ENCODE measurements at places on chromosomes 11 and 22.

DNA sequence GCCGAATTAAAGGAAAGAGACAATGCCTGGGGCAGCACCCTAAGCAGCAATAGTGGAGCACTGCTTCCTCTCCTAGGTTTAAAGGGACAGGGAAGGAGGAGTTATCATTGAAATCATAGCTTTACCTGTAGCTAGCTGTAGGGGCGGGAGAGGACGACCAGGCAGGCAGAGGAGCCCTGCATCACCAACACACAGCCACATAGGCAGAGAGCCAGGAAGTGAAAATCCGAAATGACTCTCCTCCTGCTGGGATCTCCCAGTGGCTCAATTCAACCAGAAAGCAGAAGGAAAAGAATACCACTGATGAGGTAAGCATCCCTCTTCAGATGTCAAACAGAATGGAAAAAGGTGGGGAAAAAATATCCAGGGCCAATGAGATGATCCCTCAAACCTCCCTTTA lies 20.4 kb downstream of the MRGPRX4 start:
- DNase-seq, result peak; percentile 16
- peaks cover 23% of the 10 kb centered on the region for H3K27me3 ChIP-seq
- H3K4me1 ChIP-seq, result peaks cover 6% of the 10 kb centered on the region
- no peak overlapping the region for H3K27ac ChIP-seq
- no peaks in the 10 kb centered on the region for H3K36me3 ChIP-seq

DNA sequence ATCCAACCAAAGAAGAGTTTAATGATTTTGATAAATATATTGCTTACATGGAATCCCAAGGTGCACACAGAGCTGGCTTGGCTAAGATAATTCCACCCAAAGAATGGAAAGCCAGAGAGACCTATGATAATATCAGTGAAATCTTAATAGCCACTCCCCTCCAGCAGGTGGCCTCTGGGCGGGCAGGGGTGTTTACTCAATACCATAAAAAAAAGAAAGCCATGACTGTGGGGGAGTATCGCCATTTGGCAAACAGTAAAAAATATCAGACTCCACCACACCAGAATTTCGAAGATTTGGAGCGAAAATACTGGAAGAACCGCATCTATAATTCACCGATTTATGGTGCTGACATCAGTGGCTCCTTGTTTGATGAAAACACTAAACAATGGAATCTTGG lies 23.9 kb downstream of the KDM4D start:
- no peaks in the 10 kb centered on the region for H3K4me1 ChIP-seq
- no peak overlapping the region for H3K4me3 ChIP-seq
- H3K27ac ChIP-seq, result no peak overlapping the region
- DNase-seq, result no peak
- no peaks in the 10 kb centered on the region for H3K27me3 ChIP-seq

GRCh38 chr11:107043242-107044006 lies 25.1 kb upstream of the GUCY1A2 start:
- peak overlapping the region; percentile 7 for H3K4me3 ChIP-seq
- DNase-seq, result no peak
- H3K4me1 ChIP-seq, result peaks cover 7% of the 10 kb centered on the region

GRCh38 chr22:25120761-25121212 lies 78.9 kb upstream of the CRYBB3 start:
- H3K4me1 ChIP-seq, result peaks cover 4% of the 10 kb centered on the region
- H3K27me3 ChIP-seq, result peaks cover 33% of the 10 kb centered on the region
- H3K4me3 ChIP-seq, result no peak overlapping the region

DNA sequence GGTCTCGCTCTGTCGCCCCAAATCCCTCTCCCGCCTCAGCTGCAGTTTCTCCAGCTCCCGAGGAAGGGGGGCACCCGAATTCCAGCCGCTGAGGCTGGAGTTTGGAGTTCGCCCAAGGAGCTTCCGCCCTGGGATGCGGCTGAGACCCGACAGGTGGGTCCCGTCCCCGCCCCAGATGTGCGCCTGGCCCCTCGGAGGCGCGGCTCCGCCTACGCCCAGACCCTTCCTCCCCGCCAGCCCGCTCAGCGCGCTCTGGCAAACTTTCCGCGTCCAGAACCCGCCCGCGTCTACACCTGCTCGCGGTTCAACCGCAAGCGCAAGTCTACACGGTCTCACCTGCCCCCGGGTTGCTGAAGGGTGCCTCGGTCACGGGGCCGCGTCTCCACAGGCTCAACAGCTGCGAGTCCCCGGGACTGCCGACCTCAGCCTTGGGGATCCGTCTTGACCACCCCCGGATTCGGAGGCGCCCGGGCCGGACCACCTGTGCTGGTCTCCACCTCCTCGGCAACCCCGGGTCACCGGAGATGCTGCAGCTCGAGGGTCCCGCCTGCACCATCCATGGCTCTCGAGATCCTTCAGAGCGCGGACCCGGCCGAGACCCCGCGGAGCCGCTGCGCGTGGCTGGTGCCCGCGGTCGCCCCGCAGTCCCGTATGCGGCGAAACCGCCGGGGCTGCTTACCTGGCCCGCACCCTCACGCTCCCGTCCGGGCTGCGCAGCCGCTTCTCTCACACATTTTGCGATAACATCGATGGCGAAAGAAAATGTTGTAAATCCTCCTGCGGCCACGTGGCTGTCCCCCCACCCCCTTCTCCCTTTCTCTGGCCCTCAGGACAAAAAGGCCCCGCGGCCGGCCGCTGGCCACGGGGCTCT lies 63.6 kb downstream of the NFAM1 start:
- H3K4me1 ChIP-seq, result peaks cover 18% of the 10 kb centered on the region
- H3K36me3 ChIP-seq, result no peaks in the 10 kb centered on the region
- no peak for DNase-seq
- H3K4me3 ChIP-seq, result peak overlapping the region; percentile 80

GRCh38 chr11:120859552-120860295 lies 164.2 kb upstream of the TBCEL start:
- H3K36me3 ChIP-seq, result no peaks in the 10 kb centered on the region
- peaks cover 6% of the 10 kb centered on the region for H3K27me3 ChIP-seq
- H3K27ac ChIP-seq, result no peak overlapping the region
- no peak for DNase-seq
- H3K4me1 ChIP-seq, result no peaks in the 10 kb centered on the region

DNA sequence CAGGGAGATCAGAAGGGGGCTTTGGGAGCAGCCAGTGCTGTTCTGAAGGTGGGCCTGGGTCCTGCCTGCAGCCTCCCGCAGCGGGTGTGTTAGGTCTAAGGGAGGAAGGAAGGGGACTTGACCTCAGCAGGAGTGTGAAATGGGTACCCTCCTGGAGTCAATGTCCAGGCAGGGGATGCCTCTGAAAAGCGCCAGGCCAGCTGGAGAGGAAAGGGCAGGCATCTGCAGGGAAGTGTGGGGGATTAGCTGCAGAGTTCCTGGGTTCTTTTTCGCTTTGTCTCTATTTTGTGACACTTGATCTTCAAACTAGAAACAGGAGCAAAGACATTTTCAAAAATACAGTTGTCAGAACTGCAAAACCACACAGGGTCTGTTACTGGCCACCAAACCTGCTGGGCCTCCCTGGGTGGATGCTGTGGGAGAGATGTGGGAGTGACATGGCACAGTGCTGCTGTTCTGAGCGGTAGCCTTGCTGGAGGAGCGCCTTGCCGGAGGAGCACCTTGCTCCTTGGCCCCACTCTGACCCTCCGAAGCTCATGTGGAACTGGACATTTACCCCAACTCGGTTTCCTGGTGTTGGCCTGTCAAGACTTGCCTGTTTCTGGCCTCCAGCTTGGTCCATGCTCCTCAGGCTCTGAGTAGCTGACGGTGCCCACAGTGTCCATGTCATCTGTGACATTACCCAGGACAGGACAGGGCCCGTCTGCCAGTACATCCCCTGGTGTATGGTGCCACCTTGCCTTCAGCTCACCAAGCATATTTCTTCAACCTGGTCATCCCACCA lies 25.9 kb downstream of the MED15 start:
- H3K27ac ChIP-seq, result peak overlapping the region; percentile 72
- no peaks in the 10 kb centered on the region for H3K27me3 ChIP-seq
- H3K36me3 ChIP-seq, result peaks cover 23% of the 10 kb centered on the region
- no peak overlapping the region for H3K4me3 ChIP-seq
- peaks cover 24% of the 10 kb centered on the region for H3K4me1 ChIP-seq
- DNase-seq, result no peak

- H3K4me3 ChIP-seq, result peak overlapping the region; percentile 62
- peaks cover 75% of the 10 kb centered on the region for H3K27me3 ChIP-seq
- no peaks in the 10 kb centered on the region for H3K36me3 ChIP-seq
- peaks cover 16% of the 10 kb centered on the region for H3K4me1 ChIP-seq
These were observed 1.5 kb downstream of the ADAMTS8 start for GRCh38 chr11:130426837-130427341.

GRCh38 chr22:26672590-26673468 lies 15.4 kb downstream of the MIAT start:
- H3K4me3 ChIP-seq, result peak overlapping the region; percentile 93
- DNase-seq, result peak; percentile 91
- peaks cover 25% of the 10 kb centered on the region for H3K36me3 ChIP-seq
- no peaks in the 10 kb centered on the region for H3K27me3 ChIP-seq

GRCh38 chr11:20880094-20880493 lies 210.7 kb downstream of the NELL1 start:
- H3K27me3 ChIP-seq, result peaks cover 4% of the 10 kb centered on the region
- H3K4me3 ChIP-seq, result no peak overlapping the region
- H3K27ac ChIP-seq, result no peak overlapping the region
- DNase-seq, result no peak
- H3K36me3 ChIP-seq, result no peaks in the 10 kb centered on the region

DNA sequence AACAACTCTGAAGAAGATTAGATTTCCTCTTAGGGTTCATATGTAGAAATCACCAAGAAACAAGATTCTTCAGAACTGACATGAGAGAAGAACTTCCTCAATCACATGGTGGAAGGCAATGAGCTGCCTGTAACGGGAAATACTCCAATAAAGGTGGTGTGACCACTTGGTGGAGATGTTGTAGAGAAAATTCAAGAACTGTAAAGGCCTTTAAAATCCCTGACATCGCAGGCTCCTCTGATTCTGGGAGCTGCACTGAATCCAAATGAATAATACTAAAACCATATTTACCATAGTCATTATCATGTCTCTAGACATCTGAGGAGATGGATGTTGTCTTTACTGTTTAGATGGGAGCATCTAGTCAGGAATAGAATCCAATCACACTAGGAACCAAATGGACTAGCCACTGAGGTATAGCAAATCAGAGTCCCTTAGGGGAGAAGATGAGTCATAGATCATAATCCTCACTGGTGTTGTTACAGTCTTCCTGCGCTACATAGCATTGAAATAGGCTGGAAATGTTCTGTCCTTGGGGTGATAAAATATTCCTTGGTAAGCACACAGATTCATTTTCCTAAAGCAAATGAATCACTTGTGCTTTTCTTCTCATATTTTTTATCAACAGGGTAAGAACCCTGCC lies 321.6 kb upstream of the TENM4 start:
- no peaks in the 10 kb centered on the region for H3K27me3 ChIP-seq
- no peak overlapping the region for H3K27ac ChIP-seq
- no peak overlapping the region for H3K4me3 ChIP-seq
- DNase-seq, result no peak

DNA sequence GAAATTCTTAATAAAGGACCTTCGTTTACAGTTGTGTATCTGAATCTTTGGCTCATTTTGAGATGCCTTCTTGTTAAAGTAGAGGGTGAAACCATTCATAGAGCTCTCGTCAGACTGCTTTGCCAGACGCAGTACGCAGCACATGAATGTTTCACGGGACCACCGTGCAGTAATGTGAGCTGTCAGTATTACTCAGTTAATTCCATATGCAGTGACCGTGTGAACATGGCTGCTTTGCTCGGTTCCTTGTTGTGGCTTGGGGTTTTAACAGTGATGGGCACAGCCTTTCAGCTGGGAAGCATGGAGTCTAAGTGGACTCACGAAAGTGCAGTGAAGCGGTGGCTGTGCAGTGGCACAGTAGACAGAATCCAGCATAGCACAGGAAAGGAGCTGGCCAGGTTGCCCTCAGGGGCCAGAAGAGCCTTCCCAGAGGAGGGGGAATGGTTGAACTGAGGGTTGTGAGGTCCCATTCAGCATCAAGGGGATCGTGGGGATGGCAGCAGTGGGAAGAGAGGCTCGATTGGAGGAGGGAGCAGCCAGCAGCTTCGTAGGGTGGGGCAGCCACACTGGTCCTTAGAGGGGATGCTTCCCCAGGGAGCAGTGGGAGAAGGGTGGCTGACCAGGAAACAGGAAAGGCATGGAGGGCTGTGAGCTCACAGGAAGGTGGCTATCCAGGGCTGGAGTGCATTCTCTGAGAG lies 31.4 kb downstream of the PPFIA1 start:
- H3K27ac ChIP-seq, result no peak overlapping the region
- H3K4me1 ChIP-seq, result peaks cover 38% of the 10 kb centered on the region
- H3K4me3 ChIP-seq, result no peak overlapping the region
- DNase-seq, result no peak
- peaks cover 46% of the 10 kb centered on the region for H3K36me3 ChIP-seq

DNA sequence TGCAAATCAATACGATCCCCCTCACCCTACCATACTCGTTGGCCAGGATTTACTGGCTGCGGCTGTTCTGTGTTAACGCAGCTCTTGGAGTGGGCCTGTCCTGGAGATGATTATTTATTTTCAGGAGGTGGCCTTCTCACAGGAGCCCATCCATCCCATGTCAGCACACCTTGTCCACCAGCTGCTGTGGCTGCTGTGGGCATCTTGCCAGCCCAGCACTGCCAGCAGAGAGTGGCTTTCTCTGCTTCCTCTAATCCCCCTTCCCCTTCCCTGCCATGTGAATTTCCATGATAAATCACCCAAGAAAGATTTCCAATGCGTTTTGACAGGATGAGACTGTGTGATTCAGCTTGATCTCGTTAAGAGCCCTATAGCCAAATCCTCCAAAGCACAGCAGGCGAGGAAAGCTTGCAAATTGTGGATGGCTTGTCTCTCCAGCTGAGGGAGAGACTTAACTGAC lies 309.1 kb upstream of the C11orf87 start:
- no peak for DNase-seq
- no peak overlapping the region for H3K4me3 ChIP-seq
- no peak overlapping the region for H3K27ac ChIP-seq
- no peaks in the 10 kb centered on the region for H3K36me3 ChIP-seq

- peaks cover 83% of the 10 kb centered on the region for H3K27me3 ChIP-seq
- no peak within 1 kb of the TSS for H3K27ac ChIP-seq
- peaks cover 15% of the 10 kb centered on the region for H3K4me1 ChIP-seq
- no peak for DNase-seq
- no peaks in the 10 kb centered on the region for H3K36me3 ChIP-seq
These were observed at the start of gene ABCG4 for GRCh38 chr11:119149018-119149785. ABCG4 (plus strand) TSS chr11:119149052; CDS start chr11:119149966, 914 bp downstream.
